C1 segment of cervical spinal cord (tissue), 14 donors: ENCODE measurements at places on chromosomes 13 and 19.

DNA sequence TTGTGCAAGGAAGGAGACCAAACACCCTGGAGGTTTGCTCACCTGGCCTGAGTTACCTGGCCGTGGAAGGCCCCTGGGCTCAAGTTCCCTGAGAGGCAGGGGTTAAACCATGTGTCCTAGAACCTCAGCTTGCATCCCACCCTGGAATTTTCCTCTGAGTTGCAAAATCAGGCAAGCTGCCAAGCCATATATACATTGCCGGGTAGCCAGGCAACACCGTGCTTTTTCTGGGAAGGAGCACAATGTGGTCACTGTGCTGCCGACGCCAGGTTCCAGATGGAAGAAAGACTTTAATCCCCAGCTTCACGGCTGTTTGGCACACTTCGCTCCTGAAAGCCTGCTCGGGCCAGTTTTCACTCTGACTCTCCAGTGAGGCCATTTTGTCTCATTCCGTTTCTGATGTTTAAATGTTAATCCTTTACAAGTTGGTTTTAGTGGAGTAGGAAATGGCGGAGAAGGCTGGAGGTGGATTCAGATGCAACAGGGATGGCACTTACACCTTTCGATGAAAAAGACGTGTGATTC lies 60.1 kb upstream of the PEG3 start:
- DNase-seq: no peak

GRCh38 chr13:61415058-61415721 lies 459 bp downstream of the PCDH20 start:
- no peak for DNase-seq

GRCh38 chr19:2974342-2975041 lies 2.9 kb upstream of the TLE6 start:
- DNase-seq: no peak

DNA sequence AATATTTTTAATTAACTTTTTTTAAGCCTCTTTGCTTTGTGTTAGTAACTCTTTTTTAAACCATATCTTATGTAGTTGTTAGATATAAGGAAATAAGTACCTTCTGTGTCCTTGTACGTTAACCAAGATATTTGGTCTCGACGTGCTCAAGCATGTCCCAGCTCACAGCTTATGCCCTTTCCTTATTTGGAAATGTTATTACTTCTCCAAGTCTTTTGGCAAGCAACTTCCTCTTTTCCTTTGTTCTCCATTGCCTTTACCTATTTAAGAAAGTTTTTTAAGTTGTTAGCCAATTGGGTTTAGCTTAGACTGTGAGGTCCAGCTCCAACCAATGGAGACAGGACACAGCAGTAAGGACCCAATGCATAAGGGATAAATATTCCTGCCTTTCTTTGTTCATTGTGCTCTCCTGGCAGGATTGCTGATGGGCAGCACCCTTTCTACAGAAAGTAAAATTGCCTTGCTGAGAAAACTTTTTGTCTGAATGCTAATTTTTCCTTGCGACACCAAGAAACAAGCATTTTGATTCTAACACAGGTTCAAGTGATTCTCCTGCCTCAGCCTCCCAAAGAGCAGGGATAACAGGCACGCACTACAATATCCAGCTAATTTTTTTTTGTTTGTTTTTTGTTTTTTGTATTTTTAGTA lies 5.2 kb downstream of the DKKL1 start:
- no peak for DNase-seq
